ENCODE measurements at places on chromosomes 1 and 21.

GRCh38 chr1:64590316-64590715 lies 120.4 kb downstream of the CACHD1 start:
- DNase-seq, result no peak

- no peak for DNase-seq
Measured at GRCh38 chr1:116432655-116433265, 59.7 kb downstream of the ATP1A1 start.

DNA sequence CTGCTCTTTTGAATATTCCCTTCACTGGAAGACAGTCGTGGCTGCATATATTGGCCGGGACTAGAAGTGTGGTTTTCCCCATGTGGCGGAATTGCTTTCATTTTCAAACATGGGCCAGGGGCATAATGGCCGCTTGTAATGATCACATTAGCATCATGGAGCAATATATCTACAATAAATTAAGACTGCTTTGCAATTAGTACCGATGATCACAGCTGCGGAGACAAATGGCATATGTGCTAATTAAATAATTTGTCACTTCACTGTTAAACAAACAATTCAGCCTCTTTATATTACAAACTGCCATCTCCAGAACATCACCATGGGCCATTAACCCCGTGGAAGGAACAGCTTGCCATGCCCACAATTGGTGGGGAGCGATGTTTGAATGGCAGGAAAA lies 68.2 kb upstream of the OLIG2 start:
- DNase-seq, result no peak

DNA sequence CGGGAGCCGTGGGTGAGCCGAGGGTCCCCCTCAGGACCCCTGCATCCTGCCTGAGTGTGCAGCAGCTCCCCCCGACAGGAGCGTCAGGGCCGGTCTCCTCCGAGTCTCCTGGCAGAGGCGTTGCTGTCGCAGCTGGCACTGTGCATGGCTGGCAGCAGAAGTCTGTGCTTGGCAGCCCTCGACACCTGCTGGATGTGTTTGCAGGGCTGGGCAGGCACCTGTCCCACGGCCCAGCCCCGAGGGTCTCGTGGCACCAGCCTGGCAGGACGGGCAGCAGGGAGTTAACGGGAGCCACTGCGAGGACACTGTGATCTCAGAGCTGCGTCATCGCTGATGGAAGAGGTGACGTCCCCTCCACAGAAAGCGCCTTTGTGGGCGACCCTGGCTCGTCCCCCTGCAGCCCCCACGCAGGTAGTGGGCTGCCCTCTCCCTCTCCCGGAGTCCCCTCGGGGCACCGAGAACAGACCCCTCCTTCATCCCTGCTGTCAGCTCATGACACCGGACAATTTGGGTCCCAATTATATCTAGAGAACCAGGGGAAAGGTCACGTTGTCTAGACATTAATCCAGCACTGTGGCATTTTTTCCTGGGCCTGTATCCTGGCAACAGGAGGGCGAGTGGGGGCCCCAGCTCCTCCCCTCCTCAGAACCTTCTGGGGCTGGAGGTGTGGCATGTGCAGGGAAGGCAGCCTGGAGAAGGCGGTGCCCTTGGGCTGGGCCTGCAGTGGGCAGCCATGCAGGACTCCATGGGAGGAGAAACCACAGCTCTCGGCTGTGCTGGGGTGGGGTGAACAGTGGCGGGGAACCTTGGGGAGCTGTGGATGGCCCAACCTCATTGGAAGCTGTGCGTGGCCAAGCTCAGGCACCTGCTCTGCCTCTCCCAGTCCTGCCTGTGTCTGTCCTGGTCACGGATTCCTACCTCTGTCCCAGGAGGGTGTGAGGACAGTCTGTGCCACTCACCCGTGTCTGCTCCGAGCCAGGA lies 15.4 kb downstream of the COL18A1 start:
- DNase-seq, result no peak

DNA sequence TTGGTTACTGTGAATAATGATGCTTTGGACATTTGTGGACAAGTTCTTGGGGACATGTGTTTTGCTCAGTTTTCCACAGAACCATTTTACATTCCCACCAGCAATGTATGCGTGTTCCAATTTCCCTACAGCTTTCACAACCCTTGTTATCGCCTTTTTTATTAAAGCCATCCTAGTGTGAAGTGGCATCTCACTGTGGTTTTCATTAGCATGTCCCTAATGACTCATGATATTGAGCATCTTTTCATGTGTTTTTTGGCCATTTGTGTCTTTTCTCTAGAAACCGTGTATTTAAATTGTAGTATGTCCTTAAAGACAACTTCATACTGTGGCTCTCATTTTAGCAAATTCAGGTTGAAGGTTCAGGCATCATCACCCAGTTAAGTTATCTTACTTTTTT lies 132.1 kb downstream of the TGFBR3 start:
- DNase-seq, result no peak

GRCh38 chr1:100359139-100359538 lies 6.8 kb downstream of the CDC14A start:
- no peak for DNase-seq

DNA sequence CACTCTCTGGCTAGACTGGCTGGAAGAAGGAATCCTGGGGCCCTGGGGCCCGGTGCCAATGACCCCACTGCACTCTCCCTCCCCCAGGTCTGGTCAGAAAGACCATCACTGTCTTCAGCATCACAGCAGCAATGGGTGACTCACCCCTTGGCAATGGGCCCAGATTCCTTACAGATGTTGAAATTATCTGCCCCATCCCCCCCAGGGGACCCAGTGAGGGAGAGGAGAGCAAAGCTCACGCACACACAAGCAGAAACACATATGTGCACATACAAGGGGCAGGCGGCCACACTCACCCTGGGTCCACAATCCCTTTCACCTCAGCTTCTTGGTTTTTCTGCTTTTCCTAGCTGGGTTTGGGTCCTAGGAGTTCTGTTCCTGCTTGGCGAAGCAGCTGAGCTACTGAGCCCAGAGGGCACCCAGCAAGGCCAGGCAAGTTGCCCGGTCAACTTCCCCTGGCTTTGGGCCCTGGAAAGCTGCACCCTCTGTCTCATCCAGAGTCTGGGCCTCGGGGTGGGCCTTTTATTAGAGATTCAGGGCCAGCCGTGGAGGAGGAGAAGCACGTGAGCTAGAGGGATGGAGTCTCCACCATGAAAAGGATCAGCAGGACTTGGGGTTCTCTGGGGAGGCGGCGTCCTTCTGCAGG lies 2.6 kb downstream of the COL16A1 start:
- DNase-seq, result peak; percentile 50

DNA sequence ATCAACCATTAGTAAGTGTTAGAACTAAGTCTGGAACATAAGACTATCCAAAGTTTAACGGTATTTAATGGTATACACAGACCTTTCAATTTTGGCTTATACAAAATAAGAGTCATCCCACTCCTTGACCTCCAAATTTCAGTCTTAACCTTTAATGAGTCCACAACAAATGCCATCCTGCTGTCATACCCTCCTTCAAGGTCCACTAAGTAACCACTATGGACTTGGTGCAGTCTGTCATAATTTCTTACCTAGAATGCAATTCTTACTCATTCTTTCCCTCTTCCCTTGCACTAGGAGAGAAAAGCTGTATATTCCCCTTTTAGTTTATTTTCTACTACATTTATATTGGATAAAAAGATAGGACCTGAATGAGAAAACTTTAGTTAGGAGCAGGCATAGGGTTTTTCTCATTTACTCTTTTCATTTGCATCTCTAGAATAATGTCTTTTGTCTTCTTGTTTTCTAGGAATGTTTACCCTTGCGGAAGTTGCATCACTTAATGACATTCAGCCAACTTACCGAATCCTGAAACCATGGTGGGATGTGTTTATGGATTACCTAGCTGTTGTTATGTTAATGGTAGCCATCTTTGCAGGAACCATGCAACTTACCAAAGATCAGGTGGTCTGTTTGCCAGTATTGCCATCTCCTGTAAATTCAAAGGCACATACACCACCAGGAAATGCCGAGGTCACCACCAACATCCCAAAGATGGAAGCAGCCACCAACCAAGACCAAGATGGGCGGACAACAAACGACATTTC lies 62.1 kb upstream of the ZNF326 start:
- no peak for DNase-seq

GRCh38 chr1:3609016-3609768 lies 2.1 kb downstream of the MEGF6 start:
- no peak for DNase-seq

GRCh38 chr1:46002551-46003150 lies 129.8 kb downstream of the PIK3R3 start:
- DNase-seq, result no peak

DNA sequence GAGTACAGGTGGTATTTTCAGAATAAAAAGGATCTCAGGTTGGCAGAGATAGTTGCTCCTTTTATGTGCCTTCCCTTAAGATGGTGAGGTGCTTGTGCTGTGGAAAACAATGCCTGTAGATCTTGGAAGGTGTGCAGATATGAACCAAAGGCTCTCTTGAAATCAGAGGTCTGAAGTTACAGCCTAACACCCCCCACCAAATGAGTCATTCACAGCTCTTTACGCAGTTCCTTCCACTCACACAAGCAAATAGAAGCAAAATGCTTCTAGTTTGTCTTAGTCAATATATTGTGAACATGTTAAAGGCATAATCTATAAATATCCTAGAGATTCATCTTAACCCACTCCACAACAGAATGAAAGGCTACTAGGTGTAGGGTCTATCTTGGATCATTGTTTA lies 128.9 kb upstream of the NR5A2 start:
- no peak for DNase-seq

DNA sequence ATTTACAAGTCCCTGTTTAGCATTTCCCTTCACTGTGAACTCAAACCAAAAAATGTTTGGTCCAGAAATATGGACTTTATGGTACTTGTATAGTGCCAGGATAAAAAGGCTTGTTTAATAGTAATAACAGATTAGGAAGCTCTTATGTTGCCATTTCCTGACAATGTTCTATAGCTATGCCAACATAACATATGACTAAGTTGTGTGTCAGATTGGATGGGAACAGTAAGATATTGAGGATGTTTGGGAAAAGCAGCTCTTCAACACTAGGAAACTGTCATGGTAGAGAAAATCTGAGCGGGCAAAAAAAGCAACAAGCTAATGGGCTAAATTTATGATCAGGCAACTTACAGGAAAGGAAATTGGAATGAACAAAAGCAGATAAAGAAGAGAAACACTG lies 287.1 kb upstream of the ADGRL4 start:
- DNase-seq, result no peak

DNA sequence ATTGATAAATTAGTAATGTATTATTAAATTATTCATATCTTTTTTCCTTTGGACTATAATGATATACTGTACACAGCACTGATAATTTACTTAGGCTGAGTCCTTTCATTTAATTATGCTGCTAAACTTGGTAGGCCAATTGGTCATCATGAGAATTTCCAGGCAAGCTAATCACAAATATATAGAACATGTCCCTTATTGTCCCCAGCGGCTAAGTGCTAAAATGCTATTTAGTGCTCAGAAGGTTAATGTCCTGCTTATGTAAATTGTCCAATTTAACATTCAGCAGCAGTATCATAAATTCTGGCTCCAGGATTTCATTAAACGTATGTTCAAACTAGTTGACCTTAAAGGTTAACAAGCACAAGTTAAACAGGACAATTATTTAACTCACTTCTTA lies 30.0 kb upstream of the RRP15 start:
- no peak for DNase-seq

GRCh38 chr1:67441739-67442281 lies 11.6 kb upstream of the SERBP1 start:
- DNase-seq, result no peak

GRCh38 chr21:46605767-46606426 lies 1.0 kb upstream of the S100B start:
- DNase-seq, result peak; percentile 41

DNA sequence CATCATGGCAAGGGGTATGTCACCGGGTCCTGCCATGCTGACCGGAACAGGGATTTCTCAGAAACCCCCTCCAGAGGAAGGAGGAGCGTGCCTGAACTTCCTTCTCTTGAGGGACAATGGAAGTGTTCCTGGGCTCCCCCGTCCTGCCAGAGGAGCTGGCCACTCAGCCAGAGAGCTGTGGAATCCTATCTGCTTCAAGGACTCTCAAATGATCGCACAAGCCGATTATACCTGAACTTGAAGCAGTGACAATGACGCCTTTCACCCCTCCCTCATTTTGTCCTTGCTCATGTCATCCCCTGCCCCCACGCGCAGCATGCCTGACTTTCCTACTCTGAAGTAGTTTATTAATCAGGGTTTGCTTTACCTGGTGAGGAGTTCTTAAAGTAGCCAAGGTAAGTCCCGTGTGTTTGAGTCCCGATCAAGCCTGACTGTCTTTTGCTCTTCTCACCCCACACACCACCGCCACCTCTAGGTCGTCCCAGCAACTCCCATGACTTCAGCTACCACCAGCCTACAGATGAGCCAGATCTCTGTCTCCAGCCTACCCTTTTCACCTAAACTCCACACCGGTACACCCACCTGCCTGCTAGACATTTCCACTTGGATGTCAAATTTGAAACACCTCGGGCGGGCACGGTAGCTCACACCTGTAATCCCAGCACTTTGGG lies 25.0 kb upstream of the PRELP start:
- DNase-seq, result no peak

- no peak for DNase-seq
Measured at GRCh38 chr1:232218955-232219865, 410.7 kb downstream of the SIPA1L2 start.

DNA sequence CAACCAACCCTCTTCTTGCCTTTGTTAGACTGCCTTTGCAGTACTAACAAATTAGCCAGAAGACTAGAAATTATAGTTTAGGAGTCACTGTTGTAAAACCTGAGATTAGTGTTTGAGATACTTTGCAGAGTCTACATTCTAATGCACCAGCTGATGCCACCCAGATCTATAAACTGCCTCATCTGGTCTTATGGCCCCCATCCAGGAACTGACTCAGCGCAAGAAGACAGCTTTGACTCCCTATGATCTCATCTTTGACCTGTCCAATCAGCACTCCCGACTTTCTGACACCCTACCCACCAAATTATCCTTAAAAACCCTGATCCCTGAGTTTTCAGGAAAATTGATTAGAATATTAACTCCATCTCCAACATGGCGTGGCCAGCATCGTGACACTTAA lies 334.6 kb downstream of the RGS7 start:
- DNase-seq, result no peak

- no peak for DNase-seq
Measured at GRCh38 chr21:36516281-36516680, 36.4 kb upstream of the CLDN14 start.

GRCh38 chr1:231180034-231180433 lies 18.2 kb downstream of the TRIM67 start:
- DNase-seq, result no peak

All from activated naive CD8-positive, alpha-beta T cell treated with anti-CD3 and anti-CD28 coated beads, Interleukin-2, amount 50 U/mL, for 24 hours (primary cell).